ENCODE measurements at places on chromosomes 1 and 21.

DNA sequence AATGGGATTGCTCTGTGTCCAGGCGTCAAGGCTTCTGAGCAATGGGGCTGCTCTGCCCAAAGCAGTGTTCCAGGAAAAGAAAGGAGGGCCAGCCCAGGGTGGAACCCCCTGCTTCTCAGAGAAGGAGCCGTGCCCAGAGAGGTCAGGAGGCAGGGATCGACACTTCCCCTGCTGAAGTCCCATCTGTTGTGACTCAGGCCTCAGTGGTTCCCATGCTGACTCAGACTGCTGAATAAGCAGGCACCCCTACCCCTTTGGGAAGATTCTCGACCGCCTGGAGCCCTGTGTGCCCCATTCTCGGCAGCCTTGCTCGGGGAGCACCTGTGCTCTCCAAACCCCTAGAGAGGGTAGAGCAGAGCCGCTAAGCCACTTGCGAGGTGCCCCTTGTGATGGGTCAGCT is 23.9 kb downstream of the PKP1 start:
- DNase-seq = no peak

DNA sequence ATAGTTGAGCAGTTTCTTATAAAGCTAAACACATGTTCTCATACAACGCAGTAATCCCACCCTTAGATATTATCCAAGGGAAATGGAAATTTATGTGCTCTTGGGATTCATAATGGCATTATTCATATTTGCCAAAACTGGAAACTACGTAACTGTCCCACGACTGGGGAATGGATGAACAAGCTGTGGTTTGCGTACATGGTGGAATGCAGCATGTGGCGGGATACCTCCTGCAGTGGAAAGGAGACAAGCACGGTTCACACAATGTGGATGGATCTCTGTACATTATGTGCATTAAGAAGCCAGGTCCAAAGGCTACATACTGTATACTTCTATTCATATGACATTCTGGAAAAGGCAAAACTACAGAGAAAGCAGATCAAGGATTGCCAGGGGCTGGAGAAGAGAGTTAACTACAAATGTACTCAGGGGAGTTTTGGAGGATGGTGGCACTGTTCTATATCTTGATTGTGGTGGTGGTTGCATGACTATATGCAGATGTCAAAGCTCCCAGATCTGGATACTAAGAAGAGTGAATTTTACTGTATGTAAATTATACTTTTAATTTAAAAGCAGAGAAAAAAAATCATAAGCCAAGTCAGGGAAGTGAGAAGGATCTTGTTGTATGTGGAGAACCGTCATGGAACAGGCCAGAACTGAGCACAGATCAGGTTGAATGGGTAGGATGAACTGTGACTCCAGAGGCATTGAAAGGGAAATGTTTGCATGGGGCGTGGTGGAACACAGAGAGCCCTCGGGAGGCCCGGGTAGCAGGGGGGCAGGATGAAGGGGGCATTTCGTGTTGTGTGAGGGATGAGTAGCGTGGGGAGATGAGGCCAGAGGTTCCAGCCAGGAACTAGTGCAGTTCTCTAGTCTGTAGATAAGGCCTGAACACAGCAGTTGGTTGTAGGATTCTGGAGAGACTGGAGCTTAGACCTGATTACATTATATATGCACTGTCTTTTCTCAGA is 90.7 kb downstream of the GALNT2 start:
- no peak for DNase-seq

GRCh38 chr1:163928651-163929050 is 606.9 kb downstream of the NUF2 start:
- DNase-seq = no peak

DNA sequence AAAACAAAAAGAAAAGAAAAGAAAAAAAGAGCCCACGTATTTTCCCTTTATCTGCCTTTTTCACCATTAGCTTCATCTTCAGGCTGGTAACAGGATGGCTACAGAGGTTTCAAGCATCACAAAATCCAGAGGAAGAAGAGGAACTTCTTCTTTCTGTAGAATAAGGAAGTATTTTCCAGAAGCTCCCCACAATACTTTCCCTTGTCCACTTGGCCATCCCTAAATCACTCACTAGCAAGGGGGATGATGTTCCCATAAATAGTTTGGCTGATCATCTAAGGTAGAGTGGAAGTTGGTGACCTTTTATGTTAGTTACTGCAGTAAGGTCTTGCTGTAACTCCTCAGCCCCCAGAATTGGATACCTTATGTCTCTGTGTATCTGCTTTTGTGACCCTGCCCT is 45.1 kb upstream of the RNF11 start:
- DNase-seq = no peak

GRCh38 chr1:231702331-231702730 is 75.7 kb downstream of the DISC1 start:
- no peak for DNase-seq

- DNase-seq = no peak
Observed at GRCh38 chr1:241813768-241814320, 34.2 kb upstream of the EXO1 start.

- DNase-seq = no peak
Observed at GRCh38 chr1:85801520-85801919, 93.3 kb upstream of the ZNHIT6 start.

GRCh38 chr1:214453109-214453722 is 98.2 kb downstream of the PTPN14 start:
- no peak for DNase-seq

DNA sequence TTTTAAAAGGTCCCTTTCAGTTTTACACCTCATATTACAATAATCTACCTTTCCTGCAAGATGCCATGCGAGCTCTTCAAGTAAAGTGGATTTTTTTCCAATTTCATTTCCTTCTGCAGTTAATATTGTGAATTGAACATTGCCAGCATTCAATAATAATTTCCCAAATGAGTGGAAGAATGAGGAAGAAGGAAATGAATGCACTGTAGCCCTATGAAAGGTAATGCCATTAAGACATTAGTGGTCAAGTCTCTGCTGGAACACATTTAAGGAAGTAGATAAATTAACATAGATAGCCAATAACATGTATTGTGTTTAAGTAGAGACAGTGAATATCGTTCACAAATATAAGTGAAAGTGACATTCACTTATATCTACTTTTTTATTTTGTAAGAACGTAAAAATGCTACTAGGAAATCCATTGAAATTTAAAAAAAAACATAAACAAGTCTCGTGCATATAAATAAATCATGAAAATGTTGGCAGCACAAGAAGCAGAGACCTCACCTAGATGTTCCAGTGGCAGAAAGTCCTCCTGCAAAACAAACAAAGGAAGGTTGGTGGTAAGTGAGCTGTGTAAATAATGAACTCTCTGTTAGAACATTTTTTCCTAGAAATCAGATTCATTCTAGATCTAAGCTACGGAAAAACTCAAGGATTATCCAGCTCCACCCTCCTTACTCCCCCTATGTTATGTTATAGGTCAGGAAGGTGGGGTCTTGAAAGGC is 17.7 kb downstream of the FCRL3 start:
- no peak for DNase-seq

- DNase-seq = no peak
Observed at GRCh38 chr1:91746728-91747338, 139.1 kb downstream of the TGFBR3 start.

DNA sequence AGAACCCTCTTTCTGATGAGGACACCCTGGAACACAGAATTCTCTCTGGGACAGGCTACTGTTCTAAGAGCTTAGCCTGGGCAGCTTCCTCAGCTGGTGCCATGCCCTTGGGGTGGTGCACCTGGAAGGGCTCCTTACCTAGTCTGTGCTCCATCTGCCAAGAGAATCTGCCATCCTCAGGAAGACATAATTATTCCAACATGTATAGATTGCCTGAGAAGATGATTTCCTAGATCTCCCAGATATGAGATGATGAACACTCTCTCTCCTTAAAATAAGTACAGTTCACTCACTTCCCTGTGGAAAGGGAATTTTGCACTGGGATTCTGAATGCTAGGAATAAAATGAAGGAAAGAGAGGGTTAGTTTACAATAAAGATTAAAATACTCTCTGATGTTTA is 87.6 kb downstream of the NENF start:
- DNase-seq = no peak

DNA sequence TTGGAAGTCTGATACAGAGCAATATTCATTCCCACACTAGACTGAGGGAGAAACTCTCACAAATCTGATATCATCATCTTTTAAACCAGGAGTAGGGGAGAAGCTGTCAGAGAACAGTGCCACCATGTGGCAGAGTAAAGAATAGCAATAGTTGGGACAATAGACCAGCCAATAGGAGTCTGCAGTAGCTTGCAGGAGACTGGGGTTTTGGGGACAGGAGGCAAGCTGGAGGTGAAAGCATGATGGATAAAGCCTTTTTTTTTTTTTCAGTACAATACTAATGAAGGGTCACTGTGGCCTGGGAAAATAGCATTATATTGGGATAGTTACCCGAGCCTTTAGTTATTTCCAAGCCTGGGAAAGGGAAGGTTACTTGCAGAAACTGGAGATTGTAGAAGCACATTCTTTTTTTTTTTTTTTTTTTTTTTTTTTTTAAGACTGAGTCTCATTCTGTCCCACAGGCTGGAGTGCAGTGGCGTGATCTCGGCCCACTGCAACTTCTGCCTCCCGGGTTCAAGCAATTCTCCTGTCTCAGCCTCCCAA is 120.7 kb downstream of the S1PR1 start:
- peak; percentile 54 for DNase-seq

GRCh38 chr1:85151446-85151845 is 49.4 kb downstream of the SYDE2 start:
- DNase-seq = no peak

DNA sequence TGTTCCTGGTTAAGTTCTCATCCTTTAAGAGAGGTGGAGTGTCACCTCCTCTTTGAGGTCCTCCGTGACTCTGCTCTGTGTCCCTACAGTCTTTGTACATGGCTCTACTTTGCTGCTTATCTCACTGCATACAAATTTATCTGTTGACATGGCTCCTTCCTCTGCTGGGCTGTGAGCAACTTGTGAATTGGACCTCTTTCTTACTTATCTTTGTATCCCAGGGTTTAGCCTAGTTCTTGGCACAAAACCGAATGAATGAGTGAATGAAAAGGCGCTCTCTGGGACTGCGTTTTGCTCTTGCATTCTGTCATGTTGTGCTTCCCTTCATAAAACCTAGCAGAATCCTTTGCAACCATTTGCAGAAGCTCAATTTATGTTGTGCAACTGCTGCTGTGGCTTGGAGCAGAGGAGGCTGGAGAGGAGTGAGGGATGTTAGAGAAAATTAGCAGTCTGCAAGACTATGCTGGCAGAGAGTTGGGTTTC is 12.4 kb downstream of the SLC26A9 start:
- no peak for DNase-seq

- no peak for DNase-seq
Observed at GRCh38 chr1:35863881-35864625, 19.0 kb upstream of the AGO1 start.

- no peak for DNase-seq
Observed at GRCh38 chr1:57633056-57633455, 209.2 kb upstream of the DAB1 start.

GRCh38 chr21:37367336-37367702 is 746 bp downstream of the DYRK1A start:
- DNase-seq = no peak

GRCh38 chr1:183168308-183168707 is 17.8 kb upstream of the LAMC2 start:
- DNase-seq = no peak

DNA sequence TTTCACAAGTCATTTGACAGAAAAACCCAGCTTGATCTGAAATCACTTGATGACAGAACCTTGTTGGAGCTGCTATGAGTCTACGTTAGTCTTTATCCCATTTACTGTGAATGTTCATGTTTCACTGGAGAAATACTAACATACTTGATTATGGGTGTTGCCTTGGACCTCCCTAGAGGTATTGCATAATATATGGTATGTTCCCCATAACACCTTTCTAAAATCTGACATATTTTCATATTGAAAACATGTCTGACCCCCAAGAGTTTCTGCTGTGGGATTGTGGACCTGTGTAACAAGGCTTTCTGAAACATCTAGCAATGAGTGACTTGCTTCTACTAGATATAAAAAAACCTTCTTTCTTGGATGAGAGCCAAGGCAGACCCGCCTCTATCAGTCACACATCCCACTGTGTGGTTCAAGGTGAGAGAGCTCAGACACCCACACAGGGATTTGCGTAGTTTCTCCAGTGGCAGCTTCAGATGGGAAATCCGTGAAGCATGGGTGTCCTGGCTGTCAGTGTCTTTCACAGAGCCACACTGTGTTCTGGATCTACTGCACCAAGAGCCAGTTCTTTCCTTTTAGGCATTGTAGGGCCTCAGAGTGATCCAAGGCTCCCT is 4.6 kb downstream of the NENF start:
- no peak for DNase-seq

GRCh38 chr1:227892489-227893299 is 55.0 kb downstream of the WNT9A start:
- DNase-seq = peak; percentile 4

DNA sequence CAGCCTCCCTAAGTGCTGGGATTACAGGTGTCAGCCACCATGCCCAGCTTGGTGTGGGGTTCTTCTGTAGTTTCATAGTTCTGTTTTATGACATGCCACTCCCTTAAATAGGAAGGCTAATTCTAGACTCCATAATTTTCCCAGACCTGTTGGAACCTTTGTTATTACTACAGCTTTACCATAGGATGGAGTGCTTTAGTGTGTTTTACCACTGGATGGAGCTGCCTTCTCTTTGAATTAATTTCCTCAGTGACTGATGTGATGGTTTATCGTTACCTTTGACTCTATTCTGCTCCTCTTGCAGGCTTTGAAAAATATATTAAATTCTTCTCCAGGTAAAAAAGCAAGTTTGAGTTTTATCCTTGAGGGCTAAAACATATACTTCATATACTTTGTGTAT is 84.6 kb upstream of the NEK7 start:
- DNase-seq = no peak

Data from activated naive CD4-positive, alpha-beta T cell treated with anti-CD3 and anti-CD28 coated beads, Interleukin-2, amount 50 U/mL, for 16 hours (primary cell).